Suppressor macrophage (primary cell): ENCODE measurements at places on chromosomes 2 and 18.

GRCh38 chr18:76593843-76594242, 98.8 kb upstream of the ZNF516 start:
- peak; percentile 51 for DNase-seq

- peak; percentile 74 for DNase-seq
These were observed at the start of gene DQX1 for GRCh38 chr2:74525717-74526648. TSS of gene DQX1 (minus strand) at chr2:74526231. CDS start at chr2:74525729, 502 bp downstream.

- peak; percentile 35 for DNase-seq
These were observed 28.7 kb upstream of the ATP8B1 start for GRCh38 chr18:57831597-57832377.

GRCh38 chr18:12031846-12032245, 50.5 kb downstream of the IMPA2 start:
- DNase-seq = no peak

DNA sequence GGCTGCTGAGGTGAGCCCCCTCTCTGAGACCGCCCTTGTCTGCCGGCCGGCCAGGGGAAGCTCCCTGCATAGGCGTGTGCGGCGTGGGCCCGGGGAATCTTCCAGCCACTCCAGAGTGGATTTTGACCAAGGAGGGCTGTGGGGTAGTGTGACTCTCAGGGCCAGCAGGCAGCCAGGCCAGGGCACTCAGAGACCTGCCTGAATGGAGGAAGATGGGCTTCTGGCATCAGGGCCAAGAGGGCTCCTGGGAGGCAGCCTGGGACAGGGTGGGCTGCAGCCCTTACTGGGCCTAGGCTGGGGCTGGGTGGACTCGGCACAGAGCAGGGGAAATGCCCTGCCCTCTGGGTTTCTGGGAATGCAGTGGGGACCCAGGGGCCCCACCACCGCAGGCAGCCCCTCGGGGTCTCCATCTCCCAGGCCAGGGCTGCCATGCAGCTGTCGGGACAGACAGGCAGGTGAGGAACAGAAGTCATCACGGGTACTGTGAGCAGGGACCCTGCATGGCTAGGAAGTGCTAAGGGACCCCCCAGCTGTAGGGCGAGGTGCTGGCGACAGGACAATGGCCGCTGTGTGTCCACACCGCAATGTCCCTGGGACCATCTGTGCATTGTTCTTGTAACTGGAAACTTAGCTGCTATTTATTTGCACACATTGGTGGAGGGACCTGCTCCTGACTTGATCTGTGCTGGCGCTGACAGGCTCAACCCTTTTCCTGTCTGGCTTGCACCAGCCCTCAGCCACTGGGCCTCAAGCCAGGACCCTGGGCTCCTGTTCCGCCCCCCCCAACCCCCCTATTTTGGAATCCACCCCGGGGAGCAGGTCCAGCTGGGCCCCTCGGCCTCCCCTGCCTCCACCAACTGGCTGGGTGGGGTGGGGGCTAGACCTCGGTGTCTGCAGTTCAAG, 4.1 kb downstream of the PDCD1 start:
- no peak for DNase-seq

DNA sequence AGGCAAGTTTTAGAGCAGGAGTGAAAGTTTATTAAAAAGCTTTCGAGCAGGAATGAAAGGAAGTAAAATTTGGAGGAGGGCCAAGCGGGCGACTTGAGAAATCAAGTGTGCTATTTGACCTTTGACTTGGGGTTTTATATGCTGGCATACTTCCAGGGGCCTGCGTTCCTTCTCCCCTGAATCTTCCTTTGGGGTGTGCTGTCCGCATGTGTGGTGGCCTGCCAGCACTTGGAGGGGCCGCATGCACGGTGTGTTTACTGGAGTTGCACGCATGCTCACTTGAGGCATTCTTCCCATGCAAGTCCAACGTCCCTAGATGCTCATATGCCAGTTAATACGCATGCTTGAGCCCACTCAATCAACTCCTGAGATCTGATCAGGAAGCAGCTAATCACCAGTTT, 78.3 kb upstream of the MAP4K4 start:
- peak; percentile 85 for DNase-seq

DNA sequence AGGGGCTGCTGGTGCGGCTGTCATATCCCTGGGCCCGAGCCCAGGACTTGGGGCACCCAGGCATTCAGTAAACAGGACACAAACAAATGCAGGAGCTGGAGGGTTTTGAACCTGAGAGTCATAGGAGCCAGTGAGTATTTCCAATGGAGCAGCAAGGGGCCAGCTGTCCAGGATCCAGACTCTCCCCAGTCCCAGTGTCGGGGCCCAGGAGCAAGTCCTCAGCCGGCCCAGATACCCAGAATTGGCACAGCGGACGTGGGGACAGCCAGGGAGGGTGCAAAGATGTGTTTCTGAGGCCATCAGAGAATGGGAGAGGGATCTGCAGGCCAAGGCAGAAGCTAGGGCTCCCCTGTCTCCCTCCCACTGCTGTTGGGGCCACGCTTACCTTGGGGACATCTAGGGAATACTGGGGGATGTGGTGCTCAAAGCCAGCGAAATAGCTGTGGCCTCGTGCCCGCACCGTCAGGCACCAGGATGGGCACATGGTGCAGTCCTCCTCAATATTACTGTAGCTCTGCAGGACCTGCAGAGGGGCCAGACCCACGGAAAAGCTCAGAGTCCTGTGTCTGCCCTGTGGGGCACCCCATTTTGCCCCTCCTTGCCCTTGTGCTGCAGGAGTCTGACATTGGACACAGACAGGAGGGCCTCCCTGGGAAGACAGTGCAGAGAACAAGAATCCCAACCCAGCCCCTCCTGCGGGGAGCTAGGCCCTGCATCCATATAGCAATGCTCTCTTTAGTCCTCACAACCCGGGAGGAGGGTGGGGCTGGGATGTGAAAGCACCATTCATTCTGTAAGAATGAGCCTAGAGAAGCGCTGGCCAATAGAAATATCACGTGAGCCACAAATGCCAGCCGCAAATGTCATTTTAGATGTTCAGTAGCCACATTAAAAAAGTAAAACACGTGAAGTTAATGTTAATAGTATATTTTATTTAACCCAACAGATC, 15.4 kb downstream of the CFAP65 start:
- DNase-seq = no peak

DNA sequence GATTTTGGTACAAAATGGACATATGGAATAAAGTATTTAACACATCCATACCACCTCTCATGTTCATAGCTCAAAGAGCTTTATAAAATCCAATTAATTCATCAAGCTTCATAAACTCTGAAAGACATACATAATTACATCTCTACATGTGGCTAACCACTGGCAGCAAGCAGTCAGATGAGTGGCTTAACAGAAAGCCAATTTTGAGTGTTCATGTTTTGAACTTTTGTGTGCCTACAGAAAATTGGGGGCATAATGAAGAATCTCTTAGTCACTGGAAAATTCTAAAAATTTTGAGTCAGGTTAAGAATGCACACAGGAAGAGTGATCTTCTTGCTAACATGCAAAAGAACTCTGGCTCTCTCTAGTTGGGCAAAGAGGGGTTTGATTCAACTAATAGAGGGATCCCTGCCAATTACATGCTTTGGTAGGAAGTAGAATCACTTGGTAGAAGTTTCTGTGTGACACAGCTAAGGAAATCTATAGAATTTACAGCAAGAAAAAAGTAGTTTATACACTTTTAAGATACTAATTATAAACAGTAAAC, 287.4 kb downstream of the NOL4 start:
- DNase-seq = no peak

DNA sequence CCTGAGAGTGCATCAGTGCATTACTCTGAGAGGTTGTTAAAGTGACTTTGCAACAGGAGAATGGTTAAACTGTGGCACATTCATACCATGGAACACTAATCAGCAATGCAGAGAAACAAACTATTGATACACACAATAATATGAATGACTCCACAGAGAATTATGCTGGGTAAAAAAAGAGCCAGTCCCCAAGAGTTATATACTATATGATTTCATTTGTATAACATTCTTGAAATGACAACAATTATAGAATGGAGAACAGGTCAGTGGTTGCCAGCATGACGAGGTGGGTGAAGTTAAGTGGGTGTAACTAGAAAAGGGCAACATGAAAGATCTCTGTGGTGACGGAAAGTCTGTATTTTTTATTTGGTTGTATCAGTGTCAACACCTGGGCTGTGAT, 3.0 kb upstream of the NT5C1B start:
- DNase-seq = no peak

GRCh38 chr18:77164763-77165485, 32.3 kb upstream of the MBP start:
- no peak for DNase-seq
